ENCODE measurements at places on chromosomes 4 and X.
A peak's percentile ranks its signal among the peaks of the same experiment; 100 is the strongest.

DNA sequence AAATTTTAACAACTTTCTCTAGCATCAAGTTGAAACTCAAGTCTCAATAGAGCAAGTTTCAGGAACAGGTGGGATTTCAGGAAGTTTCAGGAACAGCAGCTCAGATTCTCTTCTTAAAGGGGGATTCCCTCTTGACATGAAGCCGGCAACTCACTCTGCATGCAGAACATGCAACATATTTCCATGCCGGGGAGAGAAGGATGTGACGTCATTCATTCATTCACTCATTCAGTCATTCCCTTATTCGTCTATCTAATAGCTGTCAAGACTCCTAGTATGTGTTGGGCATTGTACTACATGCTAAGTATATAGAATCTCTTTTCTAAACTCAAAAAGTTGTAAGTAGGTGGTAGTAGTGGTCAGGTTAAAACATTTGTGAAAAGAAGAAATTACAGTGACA, 4.8 kb upstream of the FAM9A start:
- no peak for DNase-seq

- DNase-seq = no peak
These were observed 156.8 kb upstream of the RASGEF1B start for GRCh38 chr4:81628489-81628888.

- no peak for DNase-seq
These were observed 86.5 kb upstream of the SHISA3 start for GRCh38 chr4:42310806-42311205.

GRCh38 chrX:39854772-39855747, 242.7 kb downstream of the BCOR start:
- DNase-seq = no peak

- no peak for DNase-seq
These were observed 27.9 kb upstream of the NAF1 start for GRCh38 chr4:163194593-163194992.

DNA sequence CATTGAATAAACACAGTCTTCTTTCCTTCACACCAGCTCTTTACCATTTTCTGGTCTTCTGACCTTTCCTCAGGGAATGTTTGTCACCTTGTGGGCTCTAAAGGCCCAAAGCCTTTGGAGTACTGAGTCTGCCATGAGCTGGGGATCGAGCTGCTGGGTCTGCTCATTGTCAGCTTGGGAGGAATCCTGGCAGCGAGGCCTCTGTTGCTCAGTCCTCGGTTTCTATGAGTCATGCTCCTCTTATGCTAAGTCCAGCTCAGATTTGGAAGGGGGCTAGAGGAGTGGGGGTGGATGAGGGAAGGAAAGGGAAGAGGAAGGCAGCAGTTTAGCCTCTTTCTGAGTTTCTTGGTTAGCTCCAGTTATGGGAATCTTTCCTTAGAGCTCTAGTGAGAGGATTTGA, 31.1 kb downstream of the NHSL2 start:
- no peak for DNase-seq

- no peak for DNase-seq
These were observed 24.9 kb downstream of the CCDC149 start for GRCh38 chr4:24887881-24888430.

GRCh38 chr4:82711158-82711785, 87.3 kb downstream of the SCD5 start:
- no peak for DNase-seq

- DNase-seq = no peak
These were observed 78.0 kb upstream of the MAD2L1 start for GRCh38 chr4:120144634-120145033.

DNA sequence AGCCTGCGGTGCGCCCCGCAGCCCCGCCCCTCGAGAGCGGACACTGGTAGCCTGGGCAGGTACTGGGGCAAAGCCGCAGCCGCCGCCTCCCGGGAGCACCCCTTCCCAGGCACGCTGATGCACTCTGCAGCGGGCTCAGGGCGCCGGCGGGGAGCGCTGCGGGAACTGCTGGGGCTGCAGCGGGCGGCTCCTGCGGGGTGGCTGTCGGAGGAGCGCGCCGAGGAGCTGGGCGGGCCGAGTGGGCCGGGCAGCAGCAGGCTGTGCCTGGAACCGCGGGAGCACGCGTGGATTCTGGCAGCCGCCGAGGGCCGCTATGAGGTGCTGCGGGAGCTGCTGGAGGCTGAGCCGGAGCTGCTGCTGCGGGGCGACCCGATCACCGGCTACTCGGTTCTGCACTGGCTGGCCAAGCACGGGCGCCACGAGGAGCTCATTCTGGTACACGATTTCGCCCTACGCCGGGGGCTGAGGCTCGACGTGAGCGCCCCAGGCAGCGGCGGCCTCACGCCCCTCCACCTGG, 401 bp downstream of the SOWAHD start:
- DNase-seq = no peak

- no peak for DNase-seq
These were observed 220.3 kb downstream of the KCNIP4 start for GRCh38 chr4:21728304-21728703.

GRCh38 chr4:8159537-8160232, 1.1 kb upstream of the ABLIM2 start:
- no peak for DNase-seq

DNA sequence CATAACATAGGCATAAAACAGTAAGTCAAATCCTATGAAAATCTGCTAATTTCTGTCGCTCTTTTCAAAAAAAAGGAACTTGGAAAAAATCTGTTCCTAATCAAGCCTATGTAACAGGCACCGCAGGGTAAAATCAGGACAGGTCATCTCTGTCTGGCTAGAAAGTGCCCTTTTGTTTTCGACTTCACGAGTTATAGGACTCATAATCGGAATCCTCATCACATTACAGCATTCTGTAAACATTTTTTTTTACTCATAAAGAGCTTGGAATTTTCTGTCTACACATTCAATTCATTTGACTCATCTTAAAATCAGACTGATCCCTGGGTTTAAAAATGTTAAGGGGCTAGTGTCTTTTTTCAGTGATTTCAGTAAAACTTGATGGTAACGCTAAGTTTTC, 181.7 kb upstream of the TBC1D9 start:
- no peak for DNase-seq

DNA sequence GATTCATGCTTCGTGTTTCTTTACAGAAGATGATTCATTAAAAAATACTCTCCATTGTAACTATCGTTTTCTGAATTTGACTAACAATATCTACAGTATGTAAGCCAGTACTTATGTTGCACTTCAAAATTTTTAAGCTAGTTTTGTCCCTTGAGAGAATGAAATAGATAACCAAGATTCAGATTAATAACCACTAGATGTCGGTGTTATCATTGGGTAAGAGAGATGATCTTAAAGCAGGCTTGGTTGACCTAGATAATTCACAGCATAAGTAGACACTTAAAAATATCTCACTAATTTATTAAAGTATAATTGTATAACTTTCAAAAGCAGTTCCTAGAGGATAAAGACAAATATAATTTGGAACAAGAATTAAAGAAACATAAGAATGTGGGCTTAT, 430.9 kb downstream of the C4orf33 start:
- DNase-seq = peak; percentile 15

DNA sequence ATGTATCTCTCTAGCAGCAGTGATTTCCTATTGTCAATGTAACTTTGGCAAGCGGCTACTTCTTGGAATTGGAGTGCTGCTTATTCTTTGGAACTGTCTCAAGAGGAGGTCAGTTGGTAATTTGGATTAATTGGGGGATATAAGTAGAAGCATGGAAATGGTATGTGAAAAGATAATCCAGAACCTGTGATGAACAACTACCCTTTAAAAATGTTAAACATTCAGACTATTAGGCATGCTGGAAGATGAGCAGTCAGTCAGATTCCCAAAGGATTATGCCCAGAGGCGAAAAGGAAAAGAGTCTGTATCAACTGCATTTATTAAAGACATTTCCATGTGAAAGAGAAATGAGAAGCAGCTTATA, 62.5 kb downstream of the SEC24D start:
- no peak for DNase-seq

DNA sequence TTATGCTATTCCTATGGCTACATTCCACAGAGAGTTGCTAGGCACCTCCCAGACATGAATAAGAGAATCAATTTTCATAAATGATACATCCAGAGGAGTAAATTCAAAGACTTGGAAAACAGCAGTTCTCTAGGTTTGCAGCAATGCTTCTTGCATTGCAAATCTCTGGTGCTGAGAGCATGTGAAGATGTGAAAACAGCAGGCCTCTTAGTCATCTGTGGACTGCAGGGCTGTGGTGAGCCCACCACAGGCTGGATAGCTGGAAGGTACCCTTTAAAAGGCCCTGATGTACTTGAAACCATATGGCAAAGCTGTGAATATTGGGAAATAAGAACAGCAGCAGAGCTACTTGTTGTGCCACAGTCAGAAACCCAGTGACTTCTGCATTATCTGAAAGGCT, 2135.9 kb downstream of the ARAP2 start:
- no peak for DNase-seq

DNA sequence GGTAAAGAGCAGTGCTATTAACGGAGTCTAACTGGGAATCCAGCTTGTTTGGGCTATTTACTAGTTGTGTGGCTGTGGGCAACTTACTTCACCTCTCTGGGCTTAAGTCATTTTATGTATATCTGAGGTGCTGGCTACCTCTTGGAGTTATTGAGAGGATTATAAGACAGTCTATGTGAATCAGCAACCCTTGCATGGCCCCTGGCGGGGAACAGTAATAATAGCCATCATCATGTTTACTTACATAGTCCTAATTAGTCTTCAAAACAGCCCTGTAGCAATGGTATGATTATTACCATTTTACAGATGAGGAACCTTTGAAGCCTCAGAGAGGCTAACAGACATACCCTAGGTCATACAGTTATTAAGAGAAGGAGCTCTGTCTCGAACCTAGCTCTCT, 1.5 kb downstream of the HPRT1 start:
- no peak for DNase-seq

- DNase-seq = no peak
These were observed 65.5 kb upstream of the HHIP start for GRCh38 chr4:144580430-144580829.

DNA sequence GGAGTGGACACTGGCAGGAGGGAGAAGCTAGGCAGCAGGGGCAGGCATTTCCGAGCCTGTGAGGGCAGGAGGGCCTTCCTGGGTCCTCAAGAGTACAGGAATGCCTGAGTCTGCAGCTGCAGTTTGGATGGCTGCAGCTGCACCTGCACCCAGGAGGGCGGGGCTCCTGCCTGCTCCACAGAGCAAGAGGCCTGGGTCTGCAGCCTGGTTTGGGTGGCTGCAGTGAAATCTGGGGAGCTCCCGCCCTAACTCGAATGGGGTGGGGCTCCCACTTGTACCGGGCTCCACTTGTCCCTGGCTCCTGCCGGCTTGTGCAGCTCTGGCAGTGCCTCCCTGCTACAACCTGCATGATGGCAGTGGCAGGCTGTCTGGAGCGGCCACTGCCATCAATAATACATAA, 436.0 kb downstream of the ARHGAP24 start:
- no peak for DNase-seq

- no peak for DNase-seq
These were observed 3.7 kb upstream of the SHOX start for GRCh38 chrX:626745-627509.

DNA sequence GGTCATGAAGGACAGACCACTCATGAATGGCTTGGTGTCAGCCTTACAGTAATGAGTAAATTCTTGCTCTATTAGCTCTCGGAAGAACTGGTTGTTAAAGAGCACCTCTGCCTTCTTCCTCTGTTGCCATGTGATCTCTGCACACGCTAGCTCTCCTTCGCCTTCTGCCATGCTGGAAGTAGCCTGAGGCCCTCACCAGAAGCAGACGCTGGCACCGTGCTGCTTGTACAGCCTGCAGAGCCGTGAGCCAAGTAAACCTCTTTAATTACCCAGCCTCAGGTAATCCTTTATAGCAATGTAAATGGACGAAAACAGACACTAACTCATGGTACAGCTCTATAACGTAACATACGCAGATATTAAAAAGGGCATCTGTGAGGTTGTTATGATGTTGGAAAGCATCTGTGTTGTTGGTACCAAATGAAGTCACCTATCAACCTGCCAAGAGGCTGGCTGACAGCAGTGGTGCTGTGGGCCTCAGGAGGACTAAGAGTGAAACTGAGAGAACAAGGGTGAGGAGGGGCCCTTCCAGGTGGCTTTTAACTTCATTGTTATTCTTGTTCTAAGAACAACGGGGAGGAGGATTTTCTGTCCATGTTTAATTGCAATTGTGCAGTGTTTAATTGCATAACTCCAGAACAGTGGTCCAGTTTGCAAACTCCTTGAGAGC, 69.2 kb downstream of the CRMP1 start:
- no peak for DNase-seq

- no peak for DNase-seq
These were observed 920 bp downstream of the HTT-AS start for GRCh38 chr4:3073158-3074077.

DNA sequence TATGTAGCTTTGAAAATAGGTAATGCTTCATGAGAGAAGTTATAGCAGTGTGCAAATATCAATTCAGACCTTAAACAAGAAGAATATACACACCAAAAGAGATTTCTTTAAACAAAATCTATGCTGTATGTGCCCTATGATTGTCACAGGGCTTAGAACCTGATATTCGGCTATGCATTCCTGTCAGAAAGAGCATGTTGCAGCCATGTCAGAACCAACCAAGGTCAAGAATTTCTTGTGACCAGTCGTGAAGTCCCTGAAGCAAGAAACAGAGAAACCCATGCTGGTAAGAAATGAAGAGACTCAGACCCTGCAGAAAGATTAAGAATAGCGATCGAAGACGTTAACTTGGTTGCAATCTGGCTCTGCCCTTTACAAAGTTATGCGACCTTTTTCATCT, 210.3 kb upstream of the SPIN4 start:
- DNase-seq = no peak

- no peak for DNase-seq
These were observed 151.9 kb upstream of the RPS6KA3 start for GRCh38 chrX:20418379-20419150.

- no peak for DNase-seq
These were observed 1476.1 kb upstream of the TENM3 start for GRCh38 chr4:180766944-180767729.

DNA sequence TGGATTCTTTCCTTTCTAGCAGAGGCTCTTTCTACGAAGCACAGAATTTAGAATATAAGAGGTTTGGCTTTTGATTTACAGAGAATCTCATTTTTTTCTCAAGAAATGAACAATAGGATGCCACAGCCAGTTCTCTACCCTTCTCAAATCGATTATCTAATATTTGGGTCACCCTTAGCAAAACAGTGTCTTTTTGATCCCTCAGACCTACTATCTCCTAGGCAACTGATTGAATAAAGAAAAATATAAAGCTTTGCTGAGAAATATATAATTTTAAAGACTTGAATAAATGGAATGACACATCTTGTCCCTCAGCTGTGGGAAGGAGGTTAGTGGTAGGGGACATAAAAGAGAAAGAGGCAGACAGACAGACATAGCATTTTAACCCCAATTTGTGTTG, 153.3 kb downstream of the SH3KBP1 start:
- DNase-seq = no peak

DNA sequence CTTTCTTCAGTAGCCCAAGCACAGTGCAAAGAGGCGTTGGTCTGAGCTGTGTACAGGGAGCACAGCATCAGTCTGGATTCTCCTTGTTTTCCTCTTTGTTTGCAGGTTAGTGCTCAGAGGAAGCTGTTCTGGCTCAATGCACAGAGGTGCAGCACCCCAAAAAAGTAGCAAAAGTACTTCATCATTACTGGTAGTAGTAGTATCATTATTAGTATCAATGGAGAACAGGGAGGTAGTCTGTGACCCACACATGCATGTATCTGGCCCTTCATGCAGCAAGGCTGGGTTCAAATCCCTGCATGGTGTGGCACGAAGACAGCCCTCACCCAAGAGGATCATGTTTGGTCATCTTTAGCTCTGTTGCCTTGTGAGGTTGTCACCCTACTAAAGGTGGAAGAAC, 68.7 kb downstream of the CXXC4 start:
- no peak for DNase-seq

GRCh38 chr4:3288571-3289094, 4.2 kb upstream of the RGS12 start:
- no peak for DNase-seq

GRCh38 chrX:150202641-150203247, 160.4 kb upstream of the MAMLD1 start:
- DNase-seq = no peak

Data from LNCaP clone FGC (cell line).